Spinal cord (tissue), 10 donors: ENCODE measurements at places on chromosomes 1 and 21.

DNA sequence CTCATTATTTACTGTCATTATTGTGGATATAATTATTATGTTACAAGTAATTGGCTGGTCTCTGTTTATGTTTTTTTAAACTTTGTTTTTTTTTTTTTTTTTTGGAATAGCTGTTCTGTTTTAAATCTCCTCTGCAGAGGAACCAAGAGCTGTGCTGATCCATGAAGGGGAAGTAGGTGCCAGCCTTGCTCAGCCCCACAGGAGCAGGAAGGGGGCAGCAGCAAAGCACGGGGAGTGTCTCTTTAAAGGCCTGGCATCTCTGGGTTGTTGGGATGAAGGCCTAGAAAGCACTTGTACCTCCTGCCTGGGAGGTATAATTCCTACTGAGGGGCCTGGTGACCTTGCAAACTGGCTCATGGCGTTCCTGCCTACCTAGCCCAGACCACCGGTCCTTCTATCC lies 2.5 kb upstream of the GRHL3 start:
- DNase-seq: peak; percentile 35

- no peak for DNase-seq
Observed at GRCh38 chr1:202160377-202160940, at the start of gene PTPN7. PTPN7 (minus strand) TSS chr1:202160602; CDS start chr1:202159402, 1,200 bp downstream.

DNA sequence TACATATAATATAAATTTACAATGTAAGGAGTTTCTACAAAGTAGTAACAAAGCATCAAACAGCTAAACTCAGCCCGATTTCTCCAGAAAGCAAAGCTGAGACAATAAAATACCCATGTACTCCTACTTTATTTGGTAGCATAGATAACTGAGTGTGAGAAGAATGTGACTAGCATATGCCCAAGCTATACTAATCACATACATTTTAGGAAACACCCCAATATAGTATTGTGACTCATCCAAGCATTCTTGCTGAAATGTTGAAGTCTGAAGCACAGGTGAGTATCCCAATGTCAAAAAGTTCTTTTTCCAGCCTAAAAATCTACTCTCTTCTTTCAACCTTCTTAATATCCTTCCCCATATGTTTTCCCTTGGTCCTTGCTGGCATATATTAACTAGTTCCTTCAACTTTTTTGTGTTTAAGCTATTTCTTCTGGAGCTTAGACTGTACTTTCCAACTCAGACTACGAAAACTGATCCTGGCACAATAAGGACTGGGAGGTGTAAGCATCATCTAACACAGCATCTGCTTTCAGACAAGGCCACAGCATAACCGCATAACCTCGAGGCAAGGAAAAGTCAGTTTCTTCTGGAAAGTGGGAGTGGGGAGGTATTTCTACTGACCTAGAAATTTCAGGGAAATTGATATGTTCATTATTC lies 163.0 kb upstream of the RNPC3 start:
- no peak for DNase-seq

- no peak for DNase-seq
Observed at GRCh38 chr1:1110561-1110971, 5.3 kb downstream of the C1orf159 start.

DNA sequence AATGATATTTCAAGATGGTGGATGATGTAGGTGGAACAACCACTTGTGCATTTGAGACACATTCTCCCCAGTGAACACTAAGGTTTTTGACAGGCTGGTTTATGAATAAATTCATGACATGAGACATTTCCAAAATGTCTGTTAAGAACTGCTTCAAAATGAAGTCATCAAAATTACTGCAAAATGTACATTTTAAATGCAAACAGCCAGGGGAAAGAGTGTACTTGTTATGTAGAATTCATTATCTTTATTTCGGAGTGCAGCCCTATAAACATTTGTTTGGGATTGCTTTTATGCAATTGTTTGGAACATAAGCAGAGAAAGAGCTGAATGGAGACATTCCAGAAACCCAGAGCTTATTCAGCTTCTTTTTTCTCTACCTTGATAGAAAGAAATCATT lies 49.5 kb downstream of the DSCAM start:
- no peak for DNase-seq

- DNase-seq: no peak
Observed at GRCh38 chr1:59282951-59283350, 13.9 kb upstream of the FGGY start.

GRCh38 chr1:216049741-216050430 lies 373.4 kb downstream of the USH2A start:
- no peak for DNase-seq

DNA sequence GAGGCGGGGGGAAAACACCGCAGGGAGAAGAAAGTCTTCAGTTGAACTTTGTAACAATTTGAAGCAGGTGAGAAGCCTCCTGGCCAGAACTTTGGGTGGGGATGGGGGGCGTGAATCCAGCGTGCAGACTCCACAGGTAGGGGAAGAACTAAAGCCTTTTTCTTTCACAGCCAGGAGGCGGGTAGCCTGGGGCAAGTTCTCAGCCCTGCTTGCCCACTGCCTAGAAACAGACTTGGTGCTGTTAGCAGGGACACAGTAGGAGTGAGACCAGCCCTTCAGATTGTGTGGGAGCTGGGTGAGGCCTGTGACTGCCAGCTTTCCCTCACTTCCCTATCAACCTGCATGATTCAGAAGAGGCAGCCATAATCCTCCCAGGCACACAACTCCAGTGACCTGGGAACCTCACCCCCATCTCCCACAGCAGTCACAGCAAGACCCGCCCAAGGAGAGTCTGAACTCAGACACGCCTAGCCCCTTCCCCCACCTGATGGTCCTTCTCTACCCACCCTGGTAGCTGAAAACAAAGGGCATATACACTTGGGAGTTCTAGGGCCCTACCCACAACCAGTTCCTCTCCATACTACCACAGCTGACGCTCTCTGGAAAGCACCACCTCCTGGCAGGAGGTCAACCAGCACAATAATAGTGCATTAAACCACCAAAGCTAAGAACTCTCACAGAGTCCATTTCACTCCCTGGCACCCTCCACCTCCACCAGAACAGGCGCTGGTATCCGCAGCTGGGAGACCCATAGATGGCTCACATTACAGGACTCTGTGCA lies 83.5 kb upstream of the CDC42BPA start:
- no peak for DNase-seq

DNA sequence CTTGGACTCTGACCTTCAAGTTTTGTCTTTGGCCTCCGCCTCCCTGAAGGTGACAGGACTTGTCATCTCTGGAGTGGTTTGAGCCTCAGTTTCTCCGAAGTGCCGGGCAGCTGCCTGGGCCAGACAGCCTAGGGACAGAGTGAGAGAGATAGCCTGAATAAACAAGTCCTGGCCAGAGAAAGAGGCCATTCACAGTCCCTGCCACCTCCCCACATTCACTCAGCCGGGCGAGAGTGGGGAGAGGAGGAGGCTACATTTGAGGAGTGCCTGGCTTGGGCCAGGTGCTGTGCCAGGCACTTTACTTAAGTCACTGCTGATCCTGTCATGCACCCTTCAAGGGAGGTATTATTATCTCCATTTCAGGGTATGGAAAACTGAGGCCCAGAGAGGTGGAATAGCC lies 3.5 kb downstream of the EXTL1 start:
- no peak for DNase-seq

DNA sequence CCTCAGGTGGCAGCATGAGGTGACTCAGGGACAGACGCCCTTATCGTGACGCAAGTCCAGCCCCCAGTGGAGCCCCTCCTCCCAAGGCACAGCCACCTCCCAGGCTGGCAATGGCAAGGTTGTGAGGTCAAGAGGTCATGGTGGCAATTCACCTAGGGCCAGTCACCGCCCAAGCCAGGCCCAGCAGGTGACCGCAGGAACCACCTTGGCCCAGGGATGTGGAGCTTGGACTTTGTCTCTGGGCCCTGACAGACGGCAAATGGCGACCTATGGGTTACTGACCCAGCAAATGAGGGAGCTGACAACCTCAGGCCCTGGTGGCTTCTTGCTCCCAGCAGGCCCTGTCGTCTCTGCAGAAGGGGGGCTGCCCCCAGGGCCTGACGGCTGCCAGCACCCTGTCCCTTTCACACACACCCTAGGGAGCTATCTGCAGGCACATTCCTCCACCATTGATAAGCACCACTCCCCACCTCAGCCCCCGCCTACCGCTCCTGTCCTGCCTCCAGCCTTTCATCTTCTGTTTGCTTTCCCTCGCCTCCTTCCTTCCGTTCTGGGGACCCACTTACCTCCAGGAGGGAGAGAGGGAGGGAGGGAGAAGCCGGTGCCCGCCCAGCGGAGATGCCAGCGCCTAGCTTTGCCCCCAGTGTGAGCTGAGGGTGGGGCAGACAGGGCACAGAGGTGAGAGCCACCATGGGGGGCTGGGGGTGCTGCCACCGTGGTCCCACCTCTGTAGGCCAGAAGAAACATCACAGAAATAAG lies 12.1 kb downstream of the EPHA2 start:
- DNase-seq: no peak

- DNase-seq: no peak
Observed at GRCh38 chr1:36411674-36412648, 14.3 kb upstream of the LSM10 start.

DNA sequence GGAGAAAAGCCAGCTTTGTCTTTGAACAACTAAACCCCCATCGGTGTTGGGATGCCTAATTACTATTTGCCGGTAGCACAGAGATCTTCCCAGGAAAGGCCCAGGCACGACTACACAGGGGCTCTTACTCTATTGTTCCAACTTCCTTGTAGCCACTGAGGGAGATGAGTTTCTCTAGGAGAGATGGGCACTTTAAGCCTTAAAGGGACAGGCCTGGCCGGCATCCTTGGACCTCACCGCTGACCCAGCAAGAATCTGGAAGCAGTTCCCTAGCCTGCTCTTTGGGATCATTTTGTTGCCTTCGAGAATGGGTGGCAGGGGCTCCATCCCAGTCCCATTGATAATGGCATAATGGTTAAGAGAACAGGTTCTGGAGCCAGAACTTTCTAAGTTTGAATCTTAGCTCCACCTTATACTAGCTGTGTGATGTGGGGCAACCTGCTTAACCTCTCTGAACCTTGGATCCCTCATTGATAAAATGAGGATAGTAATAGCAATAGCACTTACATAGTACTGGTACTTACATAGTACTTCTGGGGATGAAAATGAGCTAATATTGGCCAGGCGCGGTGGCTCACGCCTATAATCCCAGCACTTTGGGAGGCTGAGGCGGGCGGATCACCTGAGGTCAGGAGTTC lies 239.1 kb upstream of the TMEM51 start:
- DNase-seq: no peak

- no peak for DNase-seq
Observed at GRCh38 chr1:46522969-46523320, 28.5 kb downstream of the KNCN start.

GRCh38 chr1:235246022-235246948 lies 81.7 kb downstream of the ARID4B start:
- DNase-seq: no peak

DNA sequence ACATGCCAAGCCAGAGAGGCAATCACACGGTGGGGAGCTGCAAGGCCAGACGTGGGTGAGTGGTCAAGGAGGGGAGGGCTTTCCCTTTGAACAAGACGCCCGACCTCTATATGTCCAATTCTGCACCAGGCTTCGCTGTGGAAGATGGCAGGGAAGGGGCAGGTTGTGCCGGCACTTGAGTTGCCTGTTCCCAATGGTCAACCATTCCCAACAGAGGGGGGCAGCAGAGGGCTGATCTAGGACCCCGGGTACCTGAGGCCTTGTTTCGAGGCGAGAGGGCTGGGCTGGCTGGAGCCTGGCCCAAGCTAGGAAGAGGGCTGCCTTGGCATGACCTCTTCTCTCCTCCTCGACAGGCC lies 64.9 kb downstream of the TMEM53 start:
- DNase-seq: peak; percentile 49

- DNase-seq: no peak
Observed at GRCh38 chr1:50450861-50451653, 27.8 kb upstream of the DMRTA2 start.

DNA sequence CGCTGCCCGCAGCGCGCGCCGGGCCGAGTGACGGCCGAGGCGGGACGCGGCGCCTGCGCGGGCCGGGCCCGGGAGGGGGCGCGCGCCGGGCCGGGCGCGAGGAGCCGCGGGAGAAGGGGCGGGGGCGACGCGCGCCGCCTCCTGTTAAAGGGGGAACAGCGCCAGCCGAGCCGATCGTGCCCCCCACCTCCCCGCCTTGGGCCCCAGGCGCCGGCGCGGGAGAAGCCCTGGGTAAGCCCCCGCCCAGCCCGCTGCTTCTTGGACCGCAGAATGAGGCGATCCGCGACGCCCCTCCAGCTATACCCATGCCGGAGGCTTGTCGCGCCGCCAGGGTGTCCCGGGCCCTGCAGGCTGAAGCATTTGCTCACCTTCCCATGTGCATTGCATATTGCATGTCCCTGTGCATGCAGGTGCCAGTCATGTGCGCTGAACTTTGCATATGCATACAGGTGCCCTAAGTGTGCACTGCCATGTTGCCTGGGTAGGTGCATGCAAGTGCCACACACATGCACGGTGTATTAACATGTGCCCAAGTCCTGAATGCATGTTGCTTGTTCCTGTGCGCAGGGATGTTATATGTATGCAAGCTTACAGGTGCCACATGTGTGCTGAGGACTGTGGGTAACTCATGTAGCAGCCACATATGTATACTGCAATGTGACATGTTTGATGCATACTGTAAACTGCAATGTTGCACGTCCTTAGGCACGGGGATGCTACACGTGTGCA lies at the start of gene ADGRB2:
Gene ADGRB2 (minus strand): TSS at position 29 of the 729 bp plus-strand sequence. CDS start 7,119 bp downstream, outside the sequence.
- peak; percentile 83 for DNase-seq

GRCh38 chr1:47554901-47555300 lies 117.1 kb downstream of the FOXD2 start:
- no peak for DNase-seq

DNA sequence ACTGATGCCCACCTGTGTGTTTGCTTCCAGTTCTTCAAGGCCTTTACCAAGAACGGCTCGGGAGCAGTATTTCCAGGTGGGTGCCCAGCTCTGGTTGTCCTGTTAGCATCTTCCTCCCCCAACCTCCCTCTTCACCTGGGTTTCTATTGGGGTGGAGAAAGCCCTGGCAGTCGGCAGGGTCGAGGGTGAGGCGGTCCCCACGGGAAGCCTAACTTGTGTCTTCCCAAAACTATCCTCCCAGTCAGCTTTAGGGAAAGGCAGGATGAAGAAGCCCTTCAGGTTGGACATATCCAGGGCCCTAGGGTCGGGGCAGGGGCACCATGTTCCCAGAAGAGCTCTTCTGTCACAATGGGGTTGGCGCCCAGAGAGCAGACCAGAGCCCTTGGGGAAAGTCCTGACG lies 20.6 kb downstream of the QSOX1 start:
- no peak for DNase-seq

DNA sequence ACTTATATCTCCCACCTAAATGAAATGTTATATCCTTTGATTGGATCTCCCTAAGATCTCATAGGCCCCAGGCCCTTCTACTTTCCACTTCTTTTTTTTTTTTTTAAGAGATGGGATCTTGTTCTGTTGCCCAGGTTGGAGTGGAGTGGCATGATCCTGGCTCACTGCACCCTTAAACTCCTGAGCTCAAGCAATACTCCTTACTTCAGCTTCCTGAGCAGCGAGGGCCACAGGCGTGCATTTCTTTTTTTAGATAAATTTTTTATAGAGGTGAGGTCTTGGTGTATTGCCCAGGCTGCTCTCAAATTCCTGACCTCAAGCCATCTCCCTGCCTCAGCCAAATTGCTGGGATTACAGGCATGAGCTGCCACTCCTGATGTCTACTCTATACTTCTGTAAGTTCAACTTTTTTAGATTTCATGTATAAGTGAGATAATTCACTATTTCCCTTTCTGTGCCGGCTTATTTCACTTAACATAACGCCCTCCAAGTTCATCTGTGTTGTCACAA lies 987.5 kb upstream of the NCAM2 start:
- DNase-seq: no peak

- DNase-seq: peak; percentile 97
Observed at GRCh38 chr1:154669464-154670282, 61.7 kb upstream of the ADAR start.
